ENCODE measurements at places on chromosomes 7 and 10. TPM values are rescaled to one million over a fixed set of nuclear protein-coding genes. Genes with fewer than 3 reads are reported as not detected.

The SLC13A4 gene
- 0.10 TPM for total RNA-seq

The TMEM176B gene
- total RNA-seq = 24.6 TPM

The ELMO1 gene
- 37.9 TPM for total RNA-seq

The NSUN5 gene
- 9.4 TPM for total RNA-seq

The LRRD1 gene
- total RNA-seq = 0.30 TPM

The SPRN gene
- 0.89 TPM for total RNA-seq

The SEMA4G gene
- 1.9 TPM for total RNA-seq
